ENCODE measurements at places on chromosomes 6 and 20.

- no peak for DNase-seq
Measured at GRCh38 chr20:40592941-40593340, 96.1 kb downstream of the MAFB start.

DNA sequence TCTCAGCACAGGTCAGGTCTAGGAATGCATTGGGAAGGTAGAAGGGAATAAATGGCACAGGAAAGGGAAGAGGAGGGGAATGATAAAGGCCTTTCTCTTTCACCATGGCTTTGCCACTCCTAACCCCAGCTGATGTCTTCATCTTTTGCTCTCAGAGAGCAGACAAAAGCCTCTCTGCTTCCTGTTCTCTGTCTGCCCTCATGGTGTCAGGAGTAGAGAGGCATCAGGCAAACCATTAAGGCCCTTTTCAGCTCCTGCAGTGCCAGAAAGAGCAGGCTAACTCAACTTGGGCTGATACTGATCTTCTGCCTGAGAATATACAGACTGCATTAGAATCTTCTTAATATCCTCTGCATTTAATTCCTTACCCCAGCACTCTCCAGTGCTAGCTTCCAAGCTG is 48.0 kb upstream of the STXBP5 start:
- no peak for DNase-seq

DNA sequence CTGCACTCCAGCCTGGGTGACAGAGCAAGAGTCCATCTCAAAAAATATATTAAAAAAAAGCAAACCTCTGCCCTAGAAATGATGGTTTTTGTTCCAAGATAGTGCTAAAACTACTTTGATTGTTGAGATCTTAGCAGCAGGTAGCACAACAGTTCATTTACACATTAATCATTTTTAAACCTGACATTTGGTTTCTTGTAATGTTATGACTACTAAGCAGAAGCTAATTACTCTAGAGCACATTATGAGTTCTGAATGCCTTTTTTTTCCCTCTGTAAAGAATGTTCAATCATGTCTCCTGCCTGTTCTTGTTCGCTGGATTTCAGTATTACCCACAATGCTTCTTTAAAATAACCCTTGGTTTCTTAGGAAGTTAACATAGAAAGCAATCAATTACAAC is 24.7 kb upstream of the PHF3 start:
- DNase-seq: no peak

DNA sequence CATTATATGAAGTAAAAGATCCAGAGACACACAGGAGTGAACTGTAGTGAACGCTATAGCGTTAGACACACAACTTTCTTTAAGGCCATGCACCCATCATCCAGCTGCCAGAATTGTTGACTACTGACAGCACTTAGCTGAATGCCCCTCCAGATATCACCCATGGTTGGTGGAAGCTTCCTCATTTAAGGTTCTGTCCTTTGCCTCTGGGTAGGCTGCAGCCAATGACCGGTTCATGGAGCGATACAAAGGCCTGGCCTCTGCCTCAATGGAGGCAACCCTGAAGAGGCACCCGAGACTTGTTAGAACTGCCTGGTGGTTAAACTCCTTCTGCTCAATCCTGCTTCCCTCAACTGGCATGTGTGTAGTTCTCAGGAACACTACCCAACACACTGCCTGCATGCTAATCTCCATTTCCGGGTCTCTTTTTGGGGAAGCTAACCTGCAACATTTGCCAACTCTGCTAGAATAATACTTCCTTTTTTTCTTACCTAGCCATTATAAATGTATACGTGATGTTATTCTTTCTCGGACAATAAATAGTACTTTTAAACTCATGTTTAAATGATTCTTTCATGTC is 49.8 kb upstream of the THEMIS start:
- no peak for DNase-seq

- no peak for DNase-seq
Measured at GRCh38 chr20:57398231-57398821, 7.1 kb downstream of the RBM38 start.

DNA sequence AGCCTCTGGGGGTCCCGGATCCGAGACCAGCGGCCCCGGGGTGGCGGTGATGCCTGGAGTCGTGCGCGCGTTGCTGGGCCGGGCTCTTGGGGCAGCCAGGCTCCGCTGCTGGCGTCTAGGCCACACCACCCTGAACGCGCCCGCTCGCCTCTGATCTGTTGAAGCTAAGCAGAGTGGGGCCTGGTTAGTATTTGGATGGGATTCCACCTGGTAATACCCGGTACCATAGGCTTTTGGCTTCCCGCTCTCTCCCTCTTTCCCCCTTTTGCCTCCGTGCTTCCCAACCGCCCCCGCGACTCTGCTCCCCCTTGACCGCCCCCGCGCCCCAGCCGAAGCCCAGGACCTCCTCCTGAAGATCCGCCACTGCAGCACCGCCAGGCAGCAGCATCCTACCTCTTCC is 1383.5 kb upstream of the DEFB115 start:
- peak; percentile 38 for DNase-seq

- no peak for DNase-seq
Measured at GRCh38 chr20:6148073-6148472, 25.2 kb upstream of the FERMT1 start.

GRCh38 chr6:75612434-75612833 is 10.8 kb downstream of the SENP6 start:
- no peak for DNase-seq

DNA sequence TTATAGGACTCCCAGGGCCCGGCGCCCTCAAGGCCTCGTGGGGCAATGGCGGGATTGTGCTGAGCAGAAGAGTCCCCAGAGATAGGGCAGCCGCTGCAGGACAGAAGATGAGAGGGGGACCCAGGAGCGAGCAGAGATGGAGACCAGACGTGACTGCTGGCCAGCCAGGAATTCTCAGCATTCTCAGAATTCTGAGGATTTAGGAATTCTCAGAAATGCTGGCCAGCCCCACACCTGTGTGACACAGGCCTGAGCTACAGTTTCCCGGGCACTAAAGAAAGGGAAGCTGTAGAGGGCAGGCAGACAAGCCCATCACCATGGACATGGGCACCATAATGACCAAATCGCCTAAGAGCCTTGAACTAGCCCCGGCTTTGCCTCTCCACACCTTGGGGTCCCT is 186.2 kb upstream of the CDH4 start:
- no peak for DNase-seq

DNA sequence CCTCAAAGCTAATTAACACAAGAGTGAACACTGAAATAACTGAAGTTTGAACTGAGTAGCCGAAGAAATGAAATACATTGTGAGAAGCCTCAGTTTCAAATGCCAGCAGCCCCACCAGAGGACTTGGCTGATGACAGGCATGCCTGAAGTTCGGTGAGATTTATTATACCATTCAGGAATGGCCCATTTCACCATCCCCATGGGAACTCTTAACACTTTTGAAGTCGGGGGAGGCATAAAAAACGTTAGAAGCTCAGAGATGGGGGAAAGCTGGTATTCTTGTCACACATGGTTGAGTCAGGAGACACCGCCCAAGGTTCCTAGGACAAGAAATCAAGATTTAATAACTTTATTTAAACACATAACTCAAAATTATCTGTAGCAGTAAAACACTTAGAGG is 17.6 kb upstream of the SLC22A3 start:
- no peak for DNase-seq

GRCh38 chr20:4795394-4795793 is 73.7 kb downstream of the PRND start:
- peak; percentile 83 for DNase-seq

DNA sequence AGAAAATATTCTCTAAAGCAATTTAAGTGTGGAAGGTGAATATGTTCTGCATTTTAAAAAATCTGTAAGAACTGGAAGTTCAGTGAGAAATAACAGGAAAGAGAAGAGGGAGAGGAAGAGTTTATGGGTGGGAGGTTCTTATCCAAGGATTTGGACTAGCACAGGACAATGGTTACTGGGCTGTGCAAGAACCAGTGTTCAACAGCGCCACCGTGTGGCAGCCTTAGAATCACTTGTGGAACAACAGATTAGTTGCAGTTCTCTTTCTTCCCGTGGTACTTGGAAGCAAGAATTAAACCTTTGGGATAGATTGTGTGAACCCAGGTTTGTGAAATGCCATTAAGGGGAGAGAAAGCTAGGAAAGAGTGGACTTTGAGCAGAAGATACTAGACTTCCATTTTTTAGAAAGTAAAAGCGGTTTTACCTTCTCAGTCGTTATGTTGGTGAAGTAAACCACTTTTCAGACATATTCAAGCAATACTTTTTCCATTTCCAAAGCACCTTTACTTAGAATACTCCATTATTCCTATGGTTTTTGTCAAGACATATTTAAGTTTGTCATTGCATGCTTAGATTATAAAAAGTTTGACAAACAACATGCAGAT is 436.7 kb downstream of the RNF144B start:
- DNase-seq: peak; percentile 51

- DNase-seq: no peak
Measured at GRCh38 chr6:142805042-142805441, 139.9 kb downstream of the HIVEP2 start.

- DNase-seq: peak; percentile 52
Measured at GRCh38 chr6:105363100-105363754, 39.7 kb downstream of the PREP start.

DNA sequence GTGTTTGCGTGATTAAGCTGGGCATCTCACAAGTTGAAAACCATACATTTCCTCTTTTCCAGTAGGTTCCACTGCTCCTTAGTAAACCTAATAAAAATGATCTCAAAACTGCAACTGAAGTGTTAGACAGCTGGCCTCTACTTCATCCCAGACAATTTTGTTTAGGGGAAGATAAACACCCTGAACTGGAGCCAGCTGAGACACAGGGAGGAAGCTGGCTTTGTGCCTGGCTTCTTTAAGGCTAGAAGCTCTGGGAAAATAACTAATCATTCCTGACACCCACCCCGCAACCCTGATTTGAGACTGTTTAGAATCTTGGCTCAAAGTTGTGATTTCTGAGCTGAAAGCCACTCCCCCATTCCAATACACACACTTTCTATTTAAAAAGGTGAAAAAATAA is 11.6 kb downstream of the PTPRT start:
- no peak for DNase-seq

- no peak for DNase-seq
Measured at GRCh38 chr20:41370176-41370575, 3.6 kb upstream of the EMILIN3 start.

DNA sequence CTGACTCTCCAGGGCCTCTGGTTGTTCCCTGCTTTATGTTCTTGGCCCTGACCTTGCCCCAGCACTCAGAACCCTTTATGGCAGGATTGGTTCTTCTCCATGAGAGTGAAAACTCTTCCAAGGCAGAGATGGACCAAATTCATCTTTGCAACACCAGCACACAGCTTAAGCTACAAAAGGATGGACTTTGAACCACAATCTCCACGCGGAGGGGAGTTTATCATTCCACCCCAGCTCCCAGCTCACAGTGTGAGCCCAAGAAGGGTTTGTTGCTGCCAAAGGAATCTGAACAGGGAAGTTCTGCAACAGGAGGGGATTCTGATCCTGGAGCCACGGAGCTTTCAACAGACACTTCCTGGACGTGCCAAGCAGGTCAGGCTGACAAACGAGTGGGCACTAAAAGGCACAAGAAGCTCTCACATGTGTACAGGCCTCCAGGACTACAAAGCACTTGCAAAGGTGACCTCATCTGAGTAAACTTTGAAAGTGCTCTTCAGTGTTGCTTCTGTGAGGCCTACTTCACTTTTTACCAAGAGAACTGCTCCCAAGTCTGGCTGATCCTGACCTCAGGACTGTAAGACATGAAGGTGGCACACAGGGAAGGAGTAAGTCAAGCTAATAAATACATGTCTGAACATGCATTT is 8.9 kb downstream of the FITM2 start:
- no peak for DNase-seq

DNA sequence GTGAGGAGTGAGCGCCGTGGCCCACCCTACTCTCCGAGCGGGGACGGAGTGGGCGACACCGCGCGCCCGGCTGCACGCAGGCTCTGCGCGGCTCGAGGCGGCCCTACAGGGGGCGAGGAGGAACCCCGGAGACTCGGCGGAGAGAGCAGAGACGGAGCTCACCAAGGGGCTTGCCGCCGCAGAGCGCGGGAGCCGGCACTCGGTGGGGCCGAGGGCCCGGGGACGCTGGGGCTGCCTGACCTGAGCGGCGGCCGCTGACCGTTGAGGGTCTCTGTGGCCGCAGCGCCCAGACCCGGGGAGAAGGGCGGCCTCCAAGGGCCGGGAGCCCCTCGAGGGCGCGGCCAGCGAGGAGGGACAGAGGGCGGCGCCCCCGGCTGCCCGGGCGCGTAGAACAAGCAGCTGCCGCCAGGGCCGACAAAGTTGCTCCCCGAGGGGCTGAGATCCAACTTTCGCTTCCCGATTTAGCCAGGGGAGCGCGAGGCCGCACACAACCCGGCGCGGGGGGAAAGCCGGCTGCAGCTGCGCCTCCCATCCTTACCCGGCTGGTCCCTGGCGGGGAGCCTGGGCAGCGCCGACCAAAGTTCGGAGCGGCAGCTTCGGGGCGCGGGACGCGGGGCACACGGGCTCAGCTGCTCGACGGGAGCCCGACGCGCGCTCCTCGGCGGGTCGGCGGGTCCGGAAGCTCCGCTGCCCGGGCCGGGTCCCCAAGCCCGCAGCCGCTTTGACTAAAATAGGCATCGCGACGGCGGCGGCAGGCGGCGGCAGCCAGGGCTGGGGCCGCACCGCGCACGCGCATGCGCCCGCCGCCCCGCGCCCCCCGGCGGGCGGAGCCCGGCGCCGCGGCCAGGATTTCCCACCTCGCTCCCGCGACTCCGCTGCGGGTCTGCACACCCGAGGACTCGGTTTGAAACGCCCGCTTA is 43.1 kb downstream of the POPDC3 start:
- peak; percentile 56 for DNase-seq

DNA sequence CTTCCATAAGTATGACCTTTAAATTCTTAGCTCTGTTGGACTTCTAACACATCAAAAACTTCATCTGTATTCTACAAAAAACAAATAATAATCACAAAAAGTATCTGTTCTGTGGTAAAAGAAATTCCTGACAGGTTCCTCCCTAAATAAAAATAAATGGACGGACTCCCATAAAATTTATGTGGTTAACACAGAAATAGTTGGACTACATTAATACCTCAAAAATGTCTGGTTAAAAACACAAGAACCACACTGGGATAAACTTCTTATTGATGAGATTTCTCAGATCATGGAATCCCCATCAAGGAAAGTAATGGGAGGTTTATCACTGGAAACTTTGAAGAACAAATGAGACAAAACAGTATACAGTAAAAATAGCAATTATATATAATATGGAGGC is 172.4 kb downstream of the MOXD1 start:
- no peak for DNase-seq
